ENCODE measurements at places on chromosomes 2 and 18. TPM values are rescaled to one million over a fixed set of nuclear protein-coding genes. Genes with fewer than 3 reads are reported as not detected.
A peak's percentile ranks its signal among the peaks of the same experiment; 100 is the strongest.

Gene GALNT14
- 19.2 TPM for total RNA-seq

Gene ZNF396
- total RNA-seq: 2.4 TPM

Gene NUP35
- 13.7 TPM for total RNA-seq

Gene FAM124B
- 1.0 TPM for total RNA-seq

Gene NEU2
- not detected for total RNA-seq

Gene TCF23
- not detected for total RNA-seq

Gene CBLN2
- total RNA-seq: 2.5 TPM

Gene LYG2
- not detected for total RNA-seq

Gene ST6GAL2
- not detected for total RNA-seq

Gene ZNF804A
- 0.95 TPM for total RNA-seq

DNA sequence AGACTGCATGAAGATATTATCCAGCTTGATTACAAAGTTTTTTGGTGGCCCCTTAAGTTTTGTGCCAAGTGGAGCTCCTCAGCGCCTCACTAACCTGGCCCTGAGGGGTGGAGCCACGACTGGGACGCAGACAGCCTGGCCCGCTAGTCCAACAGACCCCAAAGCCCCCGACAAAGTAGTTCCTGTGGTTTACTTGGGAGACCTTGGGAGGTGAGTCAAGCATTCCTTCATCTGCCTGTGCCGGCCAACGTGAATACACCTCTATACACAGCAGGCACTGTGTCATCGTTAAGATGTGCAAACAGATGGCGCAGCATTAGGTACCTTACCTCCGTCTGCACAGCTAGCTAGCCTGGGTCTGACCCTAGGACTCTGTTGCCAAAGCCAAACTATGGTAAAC, 55.0 kb upstream of the LAMA1 start:
- no peak for DNase-seq

- DNase-seq: no peak
These were observed 373.3 kb downstream of the RBM43 start for GRCh38 chr2:150888337-150888736.

- no peak for DNase-seq
These were observed 25.3 kb upstream of the BOD1L2 start for GRCh38 chr18:57121542-57122112.

- no peak for DNase-seq
These were observed 3.5 kb downstream of the EHD3 start for GRCh38 chr2:31237348-31238017.

DNA sequence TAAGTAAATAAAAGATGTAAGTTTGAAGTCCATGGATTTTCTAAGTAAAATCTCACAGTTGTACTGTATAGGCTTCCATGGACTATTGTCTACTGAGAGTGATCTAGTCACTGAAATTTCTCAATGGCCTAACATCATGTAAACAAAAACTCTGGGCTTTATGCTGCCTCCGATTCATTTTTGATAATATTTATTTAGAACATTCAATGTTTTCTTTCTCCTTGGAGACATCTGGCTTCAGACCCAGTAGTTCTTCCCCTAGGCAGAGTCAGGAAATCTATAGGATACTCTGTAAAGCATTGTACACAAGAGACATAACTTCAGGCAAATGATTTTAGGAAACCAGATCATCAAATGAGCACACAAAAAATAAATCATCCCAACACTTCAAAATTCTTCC, 1208.6 kb upstream of the ZEB2 start:
- no peak for DNase-seq

DNA sequence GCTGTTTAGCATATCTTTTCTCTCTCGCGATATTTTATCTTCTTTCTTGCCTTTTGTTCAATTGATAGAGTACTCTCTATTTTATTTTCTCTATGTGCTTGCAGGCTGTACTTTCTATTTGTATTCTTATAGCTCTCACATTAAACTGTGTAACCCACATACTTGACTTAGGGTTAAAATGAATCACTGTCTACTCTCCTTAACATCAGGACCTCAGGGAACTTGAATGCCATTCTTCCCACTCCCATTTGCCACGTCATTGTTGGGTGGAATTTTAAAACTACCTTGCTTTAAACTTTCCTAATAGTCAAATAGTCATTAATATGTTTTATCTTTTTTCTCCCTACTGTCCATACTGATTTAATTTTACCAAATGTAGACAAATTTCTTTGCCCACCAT, 269.7 kb downstream of the ALPK2 start:
- DNase-seq: no peak

- DNase-seq: no peak
These were observed 12.8 kb upstream of the ONECUT2 start for GRCh38 chr18:57422313-57422872.

DNA sequence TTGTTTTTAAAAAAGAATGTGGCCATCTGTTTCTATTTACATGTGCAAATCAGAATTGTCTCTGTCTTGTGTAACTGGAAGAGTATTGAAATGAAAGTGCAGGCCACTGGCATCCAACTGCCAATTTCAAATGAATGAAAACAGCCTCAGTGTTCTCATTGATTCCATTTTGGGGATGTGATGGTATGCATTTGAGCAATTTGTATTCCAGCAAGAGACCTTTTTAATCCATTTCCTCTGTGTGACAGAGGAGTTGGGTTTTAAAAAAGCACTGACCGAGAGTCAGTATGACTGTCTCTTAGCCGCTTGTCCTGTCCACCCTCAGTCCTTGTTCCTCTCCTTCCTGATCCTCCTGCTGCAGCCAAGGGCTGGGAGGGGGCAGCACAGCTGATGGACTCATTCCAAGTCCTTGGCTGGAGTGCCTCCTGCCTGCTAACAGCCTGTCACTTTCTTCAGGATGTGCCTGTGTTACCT, 50.0 kb downstream of the ASAP2 start:
- DNase-seq: no peak

- DNase-seq: no peak
These were observed 67.2 kb downstream of the CD8B2 start for GRCh38 chr2:106554411-106554810.

GRCh38 chr2:29783666-29784065, 137.7 kb downstream of the ALK start:
- no peak for DNase-seq

- no peak for DNase-seq
These were observed 57.3 kb upstream of the ASAP2 start for GRCh38 chr2:9149388-9149660.

DNA sequence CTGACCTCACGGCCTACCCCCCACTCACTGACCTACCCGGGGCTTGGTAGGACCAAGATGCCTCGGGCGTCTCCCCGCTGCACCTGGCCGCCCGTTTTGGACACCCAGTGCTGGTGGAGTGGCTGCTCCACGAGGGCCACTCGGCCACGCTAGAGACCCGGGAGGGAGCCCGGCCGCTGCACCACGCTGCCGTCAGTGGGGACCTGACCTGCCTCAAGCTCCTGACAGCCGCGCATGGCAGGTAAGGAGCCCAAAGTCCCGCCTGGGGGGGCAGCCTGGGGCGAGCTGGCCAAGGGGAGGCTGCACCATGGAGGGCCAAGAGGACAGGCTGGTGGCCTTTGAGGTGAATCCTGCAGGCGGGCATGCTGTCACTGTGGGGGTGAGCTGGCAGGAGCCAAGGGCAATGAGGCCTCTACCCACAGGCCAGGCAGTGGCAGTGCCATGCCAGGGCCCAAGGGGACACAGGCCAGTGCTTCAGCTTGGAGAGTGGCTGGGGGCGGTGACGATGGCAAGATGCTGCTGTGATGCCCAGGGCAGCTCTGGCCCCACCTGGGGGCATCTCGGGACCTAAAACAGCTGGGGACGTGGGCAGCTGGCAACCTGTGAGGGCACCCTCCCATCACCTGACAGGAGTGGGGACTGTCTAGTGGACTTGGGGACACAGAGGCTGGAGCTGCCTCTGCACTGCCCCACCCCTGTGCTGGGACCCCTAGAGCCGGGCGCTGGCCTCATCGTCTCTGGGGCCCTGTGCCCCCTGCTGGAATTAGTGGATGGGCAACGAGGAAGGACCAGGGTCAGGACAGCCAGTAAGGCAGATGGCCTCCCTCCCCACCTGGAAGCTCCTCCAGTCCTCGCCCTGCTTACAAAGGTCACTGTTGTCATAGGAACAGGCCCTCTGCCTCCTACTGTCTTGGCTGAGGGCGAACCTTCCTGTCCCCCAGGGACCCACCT, 2.0 kb downstream of the ESPNL start:
- peak; percentile 40 for DNase-seq

DNA sequence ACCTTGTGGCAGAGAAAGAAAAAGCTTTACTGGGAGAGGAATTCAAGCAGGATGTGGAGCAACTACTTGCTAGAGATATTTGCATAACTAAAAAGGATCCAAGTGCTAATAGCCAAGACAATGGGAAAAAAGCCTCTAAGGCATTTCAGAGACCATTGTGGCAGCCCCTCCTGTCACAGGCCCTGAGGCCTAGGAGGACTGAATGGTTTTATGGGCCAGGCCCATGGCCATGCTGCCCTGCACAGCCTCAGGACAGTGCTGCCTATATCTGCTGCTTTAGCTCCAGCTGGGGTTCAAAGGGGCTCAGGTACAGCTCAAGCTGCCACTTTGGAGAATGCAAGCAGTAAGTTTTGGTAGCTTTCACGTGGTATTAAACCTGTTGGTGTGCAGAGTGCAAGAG, 17.1 kb upstream of the MRPS5 start:
- no peak for DNase-seq

Measured in Peyer's patch (tissue), 4 donors.